Endothelial cell of coronary artery (primary cell): ENCODE measurements at places on chromosomes 3 and 15. TPM values are rescaled to one million over a fixed set of nuclear protein-coding genes. Genes with fewer than 3 reads are reported as not detected.

BFSP2 gene
- not detected in 2 replicates for total RNA-seq

STXBP5L gene
- total RNA-seq: not detected in 2 replicates

CP gene
- 0.28 TPM in 1 of 2 replicates, not detected in the other for total RNA-seq

C3orf22 gene
- total RNA-seq: not detected in 2 replicates

APBA2 gene
- 42.6 and 48.3 TPM in 2 replicates for total RNA-seq

LIPC gene
- total RNA-seq: 0.09 TPM in 1 of 2 replicates, not detected in the other

PLA1A gene
- 0.18 and 0.28 TPM in 2 replicates for total RNA-seq

LXN gene
- total RNA-seq: 76.1 and 114 TPM in 2 replicates

GOLGA6L7 gene
- not detected in 2 replicates for total RNA-seq

MOBP gene
- 0.09 and 0.19 TPM in 2 replicates for total RNA-seq

ACTC1 gene
- not detected in 2 replicates for total RNA-seq

C3orf49 gene
- total RNA-seq: not detected in 2 replicates

C15orf61 gene
- 1.3 and 1.4 TPM in 2 replicates for total RNA-seq

SERINC4 gene
- total RNA-seq: not detected in 2 replicates

PGBD4 gene
- total RNA-seq: 0.90 and 2.0 TPM in 2 replicates

PPCDC gene
- 6.0 and 9.1 TPM in 2 replicates for total RNA-seq

COLQ gene
- 0.19 and 0.36 TPM in 2 replicates for total RNA-seq

ITGA11 gene
- total RNA-seq: 0.54 and 25.9 TPM in 2 replicates

SLC12A1 gene
- not detected in 2 replicates for total RNA-seq

NR1I2 gene
- total RNA-seq: under 0.01 and 0.09 TPM in 2 replicates

TIMP4 gene
- total RNA-seq: 0.09 and 0.47 TPM in 2 replicates

CCRL2 gene
- 4.7 and 4.9 TPM in 2 replicates for total RNA-seq

SPTSSB gene
- not detected in 2 replicates for total RNA-seq

CCR8 gene
- not detected in 2 replicates for total RNA-seq

STIMATE gene
- total RNA-seq: 11.2 and 12.4 TPM in 2 replicates

CPN2 gene
- total RNA-seq: not detected in 2 replicates

CAMP gene
- total RNA-seq: not detected in 2 replicates

SEC22A gene
- 26.7 and 26.9 TPM in 2 replicates for total RNA-seq

PATL2 gene
- under 0.01 and 0.09 TPM in 2 replicates for total RNA-seq
